ENCODE measurements at places on chromosomes 6 and 20.

DNA sequence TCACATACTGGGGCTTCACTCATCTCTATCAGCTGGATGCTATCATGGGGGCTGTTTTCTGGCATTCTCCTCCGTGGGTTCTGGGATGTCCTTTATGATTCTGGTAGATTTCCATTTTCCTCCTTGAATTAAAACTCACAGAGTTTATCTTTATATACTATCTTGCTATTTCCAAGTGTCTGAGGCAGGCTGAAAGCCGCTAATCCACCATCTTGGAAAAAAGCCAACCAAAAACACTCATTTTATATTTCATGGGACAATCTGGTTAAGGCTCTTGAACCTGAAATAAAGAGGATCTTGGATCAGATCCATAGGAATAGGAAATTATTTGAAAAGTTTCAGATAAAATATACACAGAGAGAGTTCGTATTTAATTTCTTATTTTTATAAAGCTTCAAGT, 86.0 kb downstream of the AFG1L start:
- H3K27me3 ChIP-seq: no peaks in the 10 kb centered on the region
- H3K36me3 ChIP-seq: no peaks in the 10 kb centered on the region
- H3K4me1 ChIP-seq: no peaks in the 10 kb centered on the region
- H3K4me3 ChIP-seq: no peak overlapping the region
- DNase-seq: no peak
- H3K27ac ChIP-seq: no peak overlapping the region

DNA sequence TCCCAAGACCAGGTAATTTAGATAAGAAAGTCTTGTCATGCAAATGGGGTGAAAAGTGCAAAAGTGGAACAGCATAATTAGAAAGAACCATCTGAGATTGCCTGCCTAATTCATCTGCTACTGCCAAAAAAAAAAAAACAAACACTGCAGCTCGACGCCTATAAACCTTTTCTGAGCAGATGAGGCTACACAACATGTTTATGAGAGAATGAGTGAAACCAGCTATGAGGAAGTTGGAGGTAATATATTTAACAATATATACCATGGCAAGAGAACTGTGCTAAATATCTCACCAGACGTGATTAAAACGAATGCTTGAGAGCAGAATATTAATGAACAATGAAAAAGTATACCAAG, 50.0 kb downstream of the LAMA4 start:
- no peak overlapping the region for H3K27ac ChIP-seq
- peaks cover 2% of the 10 kb centered on the region for H3K4me1 ChIP-seq
- no peak for DNase-seq
- H3K36me3 ChIP-seq: no peaks in the 10 kb centered on the region

DNA sequence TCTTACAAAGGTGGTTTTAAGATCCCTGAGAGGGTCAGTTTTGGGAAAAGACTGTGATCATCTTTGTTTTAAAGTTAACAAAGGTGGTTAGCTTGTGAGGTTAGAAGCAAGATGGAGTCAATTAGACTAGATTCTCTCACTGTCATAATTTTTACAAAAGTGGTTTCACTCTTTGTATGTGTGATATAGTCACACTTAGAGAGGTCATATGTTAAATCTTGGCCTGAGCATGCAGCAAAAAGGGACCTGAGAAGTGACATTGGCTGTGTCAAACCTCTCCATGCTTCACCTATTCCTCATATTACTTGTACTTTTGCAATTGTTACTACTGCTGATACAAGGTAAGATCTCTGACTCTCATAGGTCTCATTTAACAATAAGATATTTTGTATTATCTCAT, 368.0 kb downstream of the TBC1D32 start:
- H3K4me1 ChIP-seq: no peaks in the 10 kb centered on the region
- no peaks in the 10 kb centered on the region for H3K36me3 ChIP-seq
- no peak for DNase-seq
- H3K4me3 ChIP-seq: no peak overlapping the region
- H3K27me3 ChIP-seq: no peaks in the 10 kb centered on the region

- H3K27ac ChIP-seq: no peak overlapping the region
- DNase-seq: no peak
- no peaks in the 10 kb centered on the region for H3K27me3 ChIP-seq
- no peak overlapping the region for H3K4me3 ChIP-seq
- no peaks in the 10 kb centered on the region for H3K4me1 ChIP-seq
Measured at GRCh38 chr20:62628691-62629090, 13.6 kb upstream of the SLCO4A1 start.

- peak overlapping the region; percentile 82 for H3K27ac ChIP-seq
- H3K4me1 ChIP-seq: peaks cover 33% of the 10 kb centered on the region
- H3K27me3 ChIP-seq: no peaks in the 10 kb centered on the region
- no peak for DNase-seq
- H3K36me3 ChIP-seq: no peaks in the 10 kb centered on the region
Measured at GRCh38 chr6:109081026-109081425, 13.6 kb downstream of the SESN1 start.

DNA sequence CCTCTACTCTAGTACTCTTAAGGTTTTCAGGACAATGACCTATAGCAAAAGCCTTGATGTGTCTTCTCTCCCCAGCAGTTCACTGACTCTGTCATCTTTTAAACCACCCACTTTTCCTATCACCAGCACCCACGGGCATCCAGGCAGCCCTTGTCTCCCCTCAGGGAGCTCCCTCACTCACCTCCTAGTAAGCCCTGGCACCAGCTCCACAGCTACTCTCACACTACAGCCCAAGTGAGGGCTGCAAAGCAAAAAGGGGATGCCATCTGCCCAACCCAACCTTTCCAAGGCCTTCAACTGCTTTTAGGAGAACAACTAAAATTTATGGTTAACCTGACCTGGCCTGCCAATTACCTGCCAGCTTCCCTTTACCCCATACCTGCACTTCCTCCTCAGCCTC, 26.0 kb downstream of the GCLC start:
- H3K27ac ChIP-seq: no peak overlapping the region
- no peaks in the 10 kb centered on the region for H3K4me1 ChIP-seq
- H3K36me3 ChIP-seq: peaks cover 7% of the 10 kb centered on the region
- H3K27me3 ChIP-seq: no peaks in the 10 kb centered on the region

GRCh38 chr6:32832535-32832934, 6.0 kb downstream of the TAP2 start:
- H3K4me3 ChIP-seq: no peak overlapping the region
- H3K4me1 ChIP-seq: no peaks in the 10 kb centered on the region
- H3K36me3 ChIP-seq: peaks cover 34% of the 10 kb centered on the region

GRCh38 chr6:151004383-151005024, 139.0 kb downstream of the MTHFD1L start:
- H3K36me3 ChIP-seq: no peaks in the 10 kb centered on the region
- no peak overlapping the region for H3K4me3 ChIP-seq
- no peak for DNase-seq
- peak overlapping the region; percentile 38 for H3K27ac ChIP-seq
- no peaks in the 10 kb centered on the region for H3K4me1 ChIP-seq

- H3K4me1 ChIP-seq: peaks cover 6% of the 10 kb centered on the region
- H3K27me3 ChIP-seq: no peaks in the 10 kb centered on the region
- H3K36me3 ChIP-seq: no peaks in the 10 kb centered on the region
- no peak for DNase-seq
- peak overlapping the region; percentile 4 for H3K27ac ChIP-seq
Measured at GRCh38 chr6:43990275-43990626, 137.0 kb downstream of the MRPL14 start.

GRCh38 chr6:5102267-5102970, 17.3 kb downstream of the PPP1R3G start:
- no peaks in the 10 kb centered on the region for H3K27me3 ChIP-seq
- no peaks in the 10 kb centered on the region for H3K4me1 ChIP-seq
- H3K36me3 ChIP-seq: no peaks in the 10 kb centered on the region
- no peak overlapping the region for H3K4me3 ChIP-seq
- DNase-seq: no peak

- H3K27me3 ChIP-seq: no peaks in the 10 kb centered on the region
- no peak overlapping the region for H3K4me3 ChIP-seq
- H3K27ac ChIP-seq: no peak overlapping the region
- no peak for DNase-seq
- H3K4me1 ChIP-seq: no peaks in the 10 kb centered on the region
- H3K36me3 ChIP-seq: no peaks in the 10 kb centered on the region
Measured at GRCh38 chr6:77879527-77879926, 226.7 kb downstream of the MEI4 start.

DNA sequence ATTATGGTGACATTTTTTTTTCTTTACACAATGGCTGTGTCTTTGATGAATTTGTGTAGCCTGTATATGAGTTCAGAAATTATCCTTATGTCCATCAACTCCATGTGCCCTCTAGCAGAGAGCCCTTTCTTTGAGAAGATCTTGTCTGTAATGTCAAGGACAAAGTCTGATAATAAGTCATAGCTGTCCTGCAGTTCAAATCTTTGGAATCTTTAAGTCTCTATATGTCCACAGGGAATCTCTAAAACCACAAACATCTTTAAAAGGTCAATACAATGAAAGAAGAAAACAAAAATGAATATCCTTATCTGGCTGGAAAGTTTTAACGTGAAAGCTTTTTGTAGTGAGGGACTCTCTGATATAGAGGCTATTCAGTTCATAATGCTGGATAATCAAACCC, 16.9 kb upstream of the TMEM14A start:
- H3K4me3 ChIP-seq: no peak overlapping the region
- no peak overlapping the region for H3K27ac ChIP-seq
- no peaks in the 10 kb centered on the region for H3K27me3 ChIP-seq
- no peaks in the 10 kb centered on the region for H3K36me3 ChIP-seq
- DNase-seq: no peak

GRCh38 chr6:170371080-170371479, 64.5 kb downstream of the FAM120B start:
- H3K27me3 ChIP-seq: no peaks in the 10 kb centered on the region
- H3K27ac ChIP-seq: no peak overlapping the region
- no peak overlapping the region for H3K4me3 ChIP-seq

DNA sequence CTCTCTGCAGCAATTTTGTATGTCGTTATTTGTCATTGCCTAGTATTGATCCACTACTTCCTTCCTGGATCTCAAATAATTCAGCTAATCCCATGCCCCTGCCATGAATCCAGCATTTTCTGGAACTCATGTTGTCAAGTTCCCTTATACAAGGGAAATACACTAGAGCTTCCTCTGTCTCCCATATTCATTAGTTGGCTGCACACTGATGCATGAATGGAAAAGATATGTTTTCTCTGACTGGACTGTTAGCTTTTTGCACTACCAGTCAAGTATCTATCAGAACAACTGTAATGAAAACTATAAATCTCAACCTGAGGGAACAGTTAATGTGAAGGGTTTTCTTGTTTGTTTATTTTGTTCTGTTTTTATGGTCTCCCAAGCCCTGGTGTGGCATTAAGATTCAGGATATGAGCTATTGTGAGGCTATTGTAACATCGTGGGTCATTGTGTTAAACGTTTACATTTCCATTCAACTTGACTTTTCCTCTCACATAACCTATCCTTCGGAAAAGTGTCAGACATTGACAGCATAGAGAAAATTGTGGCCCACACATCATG, 102.5 kb upstream of the FAM8A1 start:
- no peak overlapping the region for H3K27ac ChIP-seq
- no peaks in the 10 kb centered on the region for H3K27me3 ChIP-seq
- no peaks in the 10 kb centered on the region for H3K36me3 ChIP-seq
- DNase-seq: no peak
- no peaks in the 10 kb centered on the region for H3K4me1 ChIP-seq

GRCh38 chr6:169911264-169912263, 160.1 kb downstream of the ERMARD start:
- no peak overlapping the region for H3K4me3 ChIP-seq
- DNase-seq: no peak
- H3K4me1 ChIP-seq: no peaks in the 10 kb centered on the region
- H3K36me3 ChIP-seq: no peaks in the 10 kb centered on the region

DNA sequence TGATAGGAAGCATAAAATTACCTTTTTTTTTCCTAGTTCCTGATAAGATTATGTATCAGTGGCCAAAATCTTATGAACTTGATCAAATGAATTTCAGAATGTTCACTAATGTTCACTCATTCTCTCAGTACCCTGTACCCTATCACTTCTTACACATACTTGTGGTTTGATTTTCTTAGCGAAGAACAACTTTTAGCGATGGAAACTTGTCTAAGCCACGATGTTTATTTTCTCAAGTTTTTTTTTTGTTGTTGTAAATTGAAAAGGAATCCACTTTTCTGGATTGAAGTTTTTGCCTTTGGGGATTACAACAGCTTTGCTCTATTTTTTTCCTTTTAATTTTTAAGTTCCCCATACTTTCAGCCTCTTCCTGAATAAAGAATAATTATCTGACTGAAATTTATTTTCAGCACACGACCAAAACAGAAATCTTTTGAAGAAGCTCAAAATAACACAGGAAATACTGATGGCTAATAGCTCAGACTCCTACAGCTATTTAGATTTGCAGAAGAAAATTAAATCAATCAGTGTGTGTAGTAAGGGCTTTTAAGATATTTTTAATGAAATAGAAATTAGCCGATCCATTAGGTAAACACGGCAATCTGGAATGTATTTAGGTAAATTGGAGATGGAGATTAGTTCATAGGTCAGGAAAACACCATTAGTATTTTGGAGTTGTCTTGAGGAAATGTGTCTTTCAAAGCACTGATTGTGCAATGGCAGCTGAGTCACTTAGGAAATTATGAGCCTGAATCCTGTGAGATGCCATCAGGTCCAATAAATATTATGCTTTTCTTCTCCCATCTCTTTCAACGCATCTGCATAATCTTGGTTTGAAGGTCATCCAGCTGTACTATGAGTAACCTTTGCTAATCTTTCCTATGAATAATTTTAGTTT, 217.5 kb downstream of the GJA1 start:
- peaks cover 10% of the 10 kb centered on the region for H3K4me1 ChIP-seq
- peak; percentile 79 for DNase-seq
- H3K36me3 ChIP-seq: no peaks in the 10 kb centered on the region

DNA sequence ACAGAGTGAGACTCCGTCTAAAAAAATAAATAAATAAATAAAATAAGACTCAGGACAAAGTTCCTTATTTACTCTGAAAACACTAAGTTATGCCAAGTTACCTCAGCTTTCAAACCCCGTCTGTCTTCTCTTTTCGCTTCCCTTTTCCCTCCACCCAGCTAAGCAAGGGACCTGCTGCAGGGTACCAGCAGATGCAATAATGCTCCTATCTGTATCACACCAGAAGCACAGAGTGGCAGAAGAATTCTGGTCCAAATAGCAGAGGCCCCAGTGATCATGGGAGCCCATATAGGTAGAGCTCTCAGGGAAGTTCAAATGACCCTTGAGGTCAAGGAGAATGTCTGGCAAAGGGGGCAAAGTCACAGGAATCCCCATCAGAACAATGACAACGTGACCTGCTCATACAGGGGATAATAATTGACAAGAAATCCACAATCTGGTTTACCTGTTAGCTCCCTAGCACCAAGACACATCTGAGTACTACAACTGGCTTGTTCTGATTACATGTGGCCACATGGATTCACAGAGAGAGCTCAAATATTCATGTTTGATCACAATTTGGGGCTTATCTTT, 8.7 kb downstream of the GCM1 start:
- H3K4me3 ChIP-seq: no peak overlapping the region
- H3K27ac ChIP-seq: no peak overlapping the region
- H3K36me3 ChIP-seq: no peaks in the 10 kb centered on the region
- no peak for DNase-seq
- H3K4me1 ChIP-seq: no peaks in the 10 kb centered on the region

- H3K27me3 ChIP-seq: no peaks in the 10 kb centered on the region
- no peak overlapping the region for H3K4me3 ChIP-seq
- no peak overlapping the region for H3K27ac ChIP-seq
- H3K36me3 ChIP-seq: no peaks in the 10 kb centered on the region
- DNase-seq: no peak
Measured at GRCh38 chr6:150196942-150197745, 54.3 kb downstream of the PPP1R14C start.

Measured in ascending aorta (tissue), 2 donors.